ENCODE measurements at places on chromosomes 2 and 18. TPM values are rescaled to one million over a fixed set of nuclear protein-coding genes. Genes with fewer than 3 reads are reported as not detected.

DSG4 gene
- total RNA-seq: not detected

ATP6V1B1 gene
- 5.9 TPM for total RNA-seq

- DNase-seq: no peak
Observed at GRCh38 chr18:10456718-10457117, 2.3 kb downstream of the APCDD1 start.

DNA sequence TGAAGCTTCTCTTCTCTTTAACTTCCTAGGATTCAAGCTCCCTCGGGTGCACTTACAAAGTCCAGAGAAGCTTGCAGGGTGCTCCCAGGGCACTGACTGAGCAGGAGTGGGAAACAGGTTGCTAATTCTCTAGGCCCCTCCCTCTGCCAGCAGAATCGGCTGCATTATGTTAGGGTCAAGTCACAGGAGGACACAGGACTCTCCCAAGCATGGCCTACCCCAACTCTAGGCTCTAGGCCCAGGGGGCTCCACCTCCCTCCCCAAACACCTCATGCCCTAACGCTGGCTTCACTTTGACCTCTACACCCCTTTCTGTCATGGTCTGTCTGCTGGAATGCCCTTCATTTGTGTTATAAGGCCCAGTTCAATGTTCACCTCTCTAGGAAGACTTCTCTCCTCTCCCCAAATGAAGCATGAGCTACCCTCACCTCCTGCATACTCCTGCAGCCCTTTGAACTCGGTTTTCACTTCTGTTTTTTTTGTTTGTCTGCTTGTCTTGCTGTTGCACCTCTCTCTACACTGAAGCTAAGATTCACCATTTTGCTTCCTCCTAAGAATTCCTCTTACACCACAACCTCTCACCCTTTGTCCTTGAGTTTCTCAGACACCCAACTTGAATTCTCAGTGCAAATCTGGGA, 521.8 kb upstream of the ID2 start:
- DNase-seq: no peak

- DNase-seq: no peak
Observed at GRCh38 chr18:21831413-21831831, 90.8 kb downstream of the MIB1 start.

GRCh38 chr2:47095349-47096020, 59.6 kb downstream of the STPG4 start:
- DNase-seq: no peak

ABCB11 gene
- 0.15 TPM for total RNA-seq

FER1L5 gene
- total RNA-seq: 0.77 TPM

DNA sequence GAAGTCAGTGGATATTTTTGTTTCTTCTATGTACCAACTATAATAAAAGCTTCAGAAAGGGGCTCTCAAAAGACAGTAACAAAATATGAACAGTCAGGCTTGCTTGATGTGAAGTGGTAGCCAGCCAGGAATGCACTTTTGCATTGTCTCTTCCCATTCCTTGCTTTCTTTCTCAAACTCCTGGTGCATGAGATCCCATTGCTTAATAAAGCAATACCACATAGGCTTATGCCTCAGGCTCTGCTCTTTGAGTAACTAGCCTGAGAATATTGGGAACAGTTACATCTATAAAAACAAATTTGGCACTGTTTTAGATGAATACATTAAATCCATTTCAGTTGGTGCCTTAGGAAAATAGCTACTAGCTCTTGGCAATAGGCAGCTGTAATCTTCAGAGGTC, 62.6 kb upstream of the ST6GAL2 start:
- no peak for DNase-seq

GRCh38 chr2:236940916-236941520, 144.7 kb upstream of the COPS8 start:
- no peak for DNase-seq

SERPINB5 gene
- total RNA-seq: 0.37 TPM

GRCh38 chr2:173991856-173992588, 26.8 kb upstream of the SP3 start:
- DNase-seq: no peak

DNA sequence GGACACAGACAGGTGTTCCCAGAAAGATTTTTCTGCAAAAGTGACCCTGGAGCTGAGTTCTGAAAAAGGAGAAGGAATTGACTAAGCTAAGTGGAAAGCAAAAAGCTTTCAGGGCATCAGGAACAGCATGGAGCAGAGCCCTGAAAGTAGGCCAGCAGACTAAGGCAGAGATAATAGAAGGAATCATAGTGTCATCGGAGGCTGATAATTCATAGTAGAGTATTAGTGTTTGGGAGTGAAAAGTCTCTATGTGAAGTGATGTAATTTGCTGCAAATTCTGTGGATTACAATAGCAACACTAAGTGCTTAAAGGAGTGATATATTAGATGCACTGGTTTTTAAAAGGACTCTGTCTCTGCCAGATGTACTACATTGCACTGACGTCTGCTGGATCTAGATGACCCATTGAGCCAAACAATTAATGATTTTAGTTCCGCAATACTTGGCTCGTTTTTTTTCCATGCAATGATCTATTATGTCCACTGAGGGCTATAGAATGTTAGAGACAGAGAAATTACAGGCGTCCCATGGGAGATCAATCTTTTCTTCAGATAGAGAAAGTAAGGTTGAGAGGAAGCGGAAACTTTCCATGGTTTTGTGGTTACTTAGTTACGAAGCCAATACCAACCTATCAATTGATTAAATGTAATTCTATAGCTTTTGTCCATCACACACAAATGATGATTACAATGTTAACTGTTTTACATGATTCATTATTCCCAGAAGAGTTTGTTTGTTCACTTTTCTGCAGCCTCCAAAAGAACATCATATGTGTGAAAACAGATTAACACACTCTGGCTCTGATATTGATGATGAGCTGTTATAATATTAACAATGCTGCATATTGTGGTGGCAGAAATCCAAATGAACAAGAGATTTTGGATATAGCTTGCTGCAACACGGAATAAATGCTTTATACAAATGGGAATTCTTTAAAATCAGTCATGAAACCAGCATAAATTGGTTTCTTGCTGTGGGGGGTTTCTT, 143.7 kb downstream of the MC4R start:
- peak; percentile 94 for DNase-seq

ANKZF1 gene
- total RNA-seq: 40.1 TPM

SLC16A14 gene
- 5.2 TPM for total RNA-seq

AQP4 gene
- 490 TPM for total RNA-seq

DNA sequence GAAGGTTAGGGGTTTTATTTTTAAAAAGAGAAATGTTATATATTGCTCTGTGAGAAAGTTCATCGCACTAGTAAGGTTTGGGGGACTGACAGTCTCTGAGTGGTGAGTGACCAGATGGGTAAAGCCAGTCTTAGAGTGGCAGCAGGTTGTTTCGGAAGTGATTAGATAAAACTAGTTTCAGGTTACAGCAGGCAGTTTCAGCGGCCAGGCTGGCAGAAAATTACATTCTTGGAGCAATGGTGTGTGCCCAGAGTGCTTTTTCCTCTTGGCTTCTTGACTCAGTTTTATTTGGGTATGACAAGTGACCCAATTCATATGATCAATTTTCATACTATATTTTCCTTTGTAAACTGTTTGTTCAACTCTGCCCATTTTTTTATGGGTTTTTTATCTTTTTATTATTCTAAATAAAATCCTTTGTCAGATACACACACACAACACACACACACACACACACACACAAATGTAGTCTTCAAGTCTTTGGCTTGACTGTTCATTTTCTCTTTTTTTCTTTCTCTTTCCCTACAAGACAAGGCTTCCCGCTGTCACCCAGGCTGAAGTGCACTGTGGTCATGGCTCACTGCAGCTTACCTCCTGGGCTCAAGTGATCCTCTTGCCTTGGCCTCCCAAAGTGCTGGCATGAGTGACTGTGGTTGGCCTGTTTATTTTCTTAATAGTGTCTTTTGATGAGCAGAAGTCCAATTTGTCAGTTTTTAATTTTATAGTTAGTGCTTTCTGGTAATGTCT, 30.9 kb downstream of the RALBP1 start:
- DNase-seq: no peak

- no peak for DNase-seq
Observed at GRCh38 chr2:232530626-232531260, 4.8 kb downstream of the CHRND start.

- DNase-seq: no peak
Observed at GRCh38 chr2:170038734-170039133, 139.2 kb upstream of the MYO3B start.

GRCh38 chr2:233094614-233095013, 34.5 kb downstream of the INPP5D start:
- peak; percentile 14 for DNase-seq

SLC30A3 gene
- 0.31 TPM for total RNA-seq

RAB11FIP5 gene
- 23.8 TPM for total RNA-seq

FAP gene
- 24.6 TPM for total RNA-seq

DNA sequence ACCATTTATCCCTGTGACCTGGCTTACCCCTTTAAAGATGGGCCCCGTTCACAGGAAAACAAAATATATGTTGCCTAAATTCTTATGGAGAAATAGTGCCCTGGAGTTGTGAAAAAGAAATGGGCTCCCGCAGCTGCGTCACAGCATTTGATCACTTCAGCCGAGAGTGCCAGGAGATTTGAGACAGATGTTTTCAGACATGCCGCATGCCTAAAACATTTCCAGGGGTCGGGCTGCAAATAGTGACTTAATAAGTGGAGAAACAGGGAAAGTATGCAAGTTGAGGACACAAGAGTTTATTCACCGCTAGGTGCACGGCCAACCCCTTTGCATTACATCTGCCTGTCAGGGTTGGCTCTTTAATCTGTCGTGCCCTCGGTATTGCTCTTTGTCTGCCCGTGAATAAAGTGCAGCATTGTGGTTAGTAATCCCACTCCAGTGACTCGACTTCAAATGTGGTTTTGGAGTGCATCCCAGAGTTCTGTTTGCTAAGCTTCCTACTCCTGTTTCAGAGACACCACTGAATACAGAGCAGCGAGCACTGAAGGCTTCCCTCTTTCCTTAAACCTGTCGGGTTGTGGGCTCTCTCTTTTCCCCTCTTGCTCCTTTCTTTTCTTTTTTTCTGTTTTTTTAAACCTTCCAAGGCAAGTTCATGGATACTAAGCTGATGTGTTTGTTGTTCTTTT, 187.5 kb downstream of the LTBP1 start:
- peak; percentile 99 for DNase-seq

DNA sequence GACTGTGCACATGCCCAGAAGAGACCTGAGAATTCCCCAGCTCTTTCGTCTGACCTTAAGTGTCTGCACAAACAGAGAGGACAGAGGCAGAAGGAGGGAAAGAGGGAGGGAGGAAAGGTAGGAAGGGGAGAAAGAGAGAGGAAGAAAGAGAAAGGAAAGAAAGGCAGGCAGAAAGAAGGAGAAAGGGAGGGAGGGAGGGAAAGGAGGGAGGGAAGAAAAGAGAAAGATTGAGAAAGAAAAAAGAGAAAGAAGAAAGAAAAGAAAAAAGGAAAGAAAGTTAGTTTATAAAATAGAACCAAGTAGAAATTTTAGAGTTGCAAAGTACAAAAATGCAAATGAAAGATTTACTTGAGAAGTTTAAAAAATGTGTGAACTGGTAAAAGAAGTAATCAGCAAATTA, 7.4 kb upstream of the POLR1B start:
- DNase-seq: no peak

PIAS2 gene
- total RNA-seq: 31.0 TPM

DNA sequence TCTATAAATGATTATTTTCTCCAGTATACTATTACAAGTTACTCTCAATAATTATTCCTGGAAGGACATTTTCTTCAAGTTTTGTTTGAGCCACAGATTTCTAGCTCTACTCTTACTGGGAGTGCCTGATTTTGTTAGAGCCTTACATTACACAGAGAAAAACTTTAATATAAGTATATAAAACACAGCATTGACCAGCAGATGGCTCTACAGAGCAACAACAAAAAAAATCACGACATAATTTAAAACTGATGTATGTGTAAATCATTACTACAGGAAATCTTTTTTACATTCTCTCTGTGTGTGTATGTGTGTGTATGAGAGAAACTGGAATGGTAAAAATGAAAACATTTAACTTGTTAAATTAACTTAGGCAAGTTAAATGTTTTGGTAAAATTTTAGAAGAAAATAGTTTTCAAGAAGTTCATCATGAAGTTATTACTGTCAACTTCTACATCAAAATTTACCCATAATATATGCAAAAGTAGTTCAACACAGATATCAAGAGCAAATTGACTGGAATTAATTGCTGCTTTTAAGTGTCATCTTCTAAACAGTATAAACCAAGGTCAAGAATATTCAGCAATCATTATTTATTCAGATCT, 103.3 kb downstream of the MDH1 start:
- peak; percentile 76 for DNase-seq

GRCh38 chr2:233746475-233747282, 13.4 kb upstream of the UGT1A1 start:
- DNase-seq: no peak

- DNase-seq: peak; percentile 22
Observed at GRCh38 chr2:112004253-112004645, 50.8 kb upstream of the TMEM87B start.

DNA sequence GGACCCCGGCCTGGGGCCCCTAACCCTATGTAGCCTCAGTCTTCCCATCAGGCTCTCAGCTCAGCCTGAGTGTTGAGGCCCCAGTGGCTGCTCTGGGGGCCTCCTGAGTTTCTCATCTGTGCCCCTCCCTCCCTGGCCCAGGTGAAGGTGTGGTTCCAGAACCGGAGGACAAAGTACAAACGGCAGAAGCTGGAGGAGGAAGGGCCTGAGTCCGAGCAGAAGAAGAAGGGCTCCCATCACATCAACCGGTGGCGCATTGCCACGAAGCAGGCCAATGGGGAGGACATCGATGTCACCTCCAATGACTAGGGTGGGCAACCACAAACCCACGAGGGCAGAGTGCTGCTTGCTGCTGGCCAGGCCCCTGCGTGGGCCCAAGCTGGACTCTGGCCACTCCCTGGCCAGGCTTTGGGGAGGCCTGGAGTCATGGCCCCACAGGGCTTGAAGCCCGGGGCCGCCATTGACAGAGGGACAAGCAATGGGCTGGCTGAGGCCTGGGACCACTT, 16.4 kb downstream of the EMX1 start:
- DNase-seq: no peak

DNA sequence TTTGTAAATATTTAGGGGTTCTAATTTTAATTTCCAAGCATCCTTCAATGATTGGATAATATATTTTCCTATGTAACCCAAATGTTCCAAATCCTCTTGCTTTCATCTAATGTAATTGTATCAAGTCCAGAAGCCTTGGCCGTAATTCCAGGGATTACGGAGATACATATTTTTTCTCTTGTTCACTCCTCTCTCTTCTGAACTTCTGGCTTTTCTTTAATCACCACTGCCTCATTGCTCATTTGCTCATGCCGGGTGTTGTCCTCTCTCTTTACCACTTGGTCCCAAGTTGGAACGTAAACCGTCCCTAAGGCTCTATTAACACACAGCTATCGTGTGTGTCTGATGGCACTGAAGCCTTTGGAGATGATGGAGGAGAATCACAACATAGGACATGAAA, 188.7 kb upstream of the COL3A1 start:
- DNase-seq: no peak
